ENCODE measurements at places on chromosomes 6 and 20. TPM values are rescaled to one million over a fixed set of nuclear protein-coding genes. Genes with fewer than 3 reads are reported as not detected.

The GRM4 gene
- total RNA-seq = not detected

The COL20A1 gene
- total RNA-seq = not detected

DNA sequence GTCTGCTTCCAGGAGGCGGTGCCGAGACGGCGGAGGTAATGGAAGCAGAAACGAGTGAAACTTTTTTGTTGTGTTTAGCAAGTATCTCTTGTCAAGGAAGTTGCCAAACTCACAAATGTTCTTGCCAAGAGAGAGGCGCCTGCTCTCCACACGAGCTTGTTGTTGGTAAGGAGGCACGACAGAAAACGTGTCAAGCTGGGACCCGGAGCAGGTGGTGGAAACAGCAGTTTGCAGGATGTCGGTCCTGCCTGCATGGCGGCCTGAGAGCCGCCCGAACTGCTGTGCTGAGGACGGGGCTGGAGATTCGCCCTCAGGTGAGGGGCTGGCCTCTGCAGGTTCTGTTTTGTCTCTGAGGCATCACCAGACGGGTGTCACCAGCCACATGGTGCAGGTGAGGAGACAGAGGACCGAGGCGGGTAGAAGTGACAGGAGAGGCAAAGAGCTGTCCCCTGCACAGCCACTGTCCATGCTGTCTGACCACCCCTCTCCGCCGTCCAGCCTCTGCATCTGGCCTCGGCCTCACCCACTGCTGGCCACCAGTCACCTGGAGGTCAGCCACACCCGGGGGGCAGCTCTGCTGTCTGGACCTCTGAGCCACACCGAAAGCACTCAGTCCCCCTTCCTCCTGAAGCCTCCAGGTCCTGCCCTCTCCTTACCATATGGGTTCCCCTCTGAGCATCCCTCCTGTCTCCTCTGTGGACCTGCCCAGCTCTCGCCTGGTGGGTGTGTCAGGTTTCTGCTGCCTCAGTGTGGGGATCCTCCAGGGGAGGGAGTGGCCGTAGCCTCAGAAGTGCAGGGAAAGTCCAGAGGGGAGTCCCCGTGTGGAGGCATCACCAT, 261.5 kb downstream of the TAF4 start:
- peak; percentile 12 for DNase-seq

DNA sequence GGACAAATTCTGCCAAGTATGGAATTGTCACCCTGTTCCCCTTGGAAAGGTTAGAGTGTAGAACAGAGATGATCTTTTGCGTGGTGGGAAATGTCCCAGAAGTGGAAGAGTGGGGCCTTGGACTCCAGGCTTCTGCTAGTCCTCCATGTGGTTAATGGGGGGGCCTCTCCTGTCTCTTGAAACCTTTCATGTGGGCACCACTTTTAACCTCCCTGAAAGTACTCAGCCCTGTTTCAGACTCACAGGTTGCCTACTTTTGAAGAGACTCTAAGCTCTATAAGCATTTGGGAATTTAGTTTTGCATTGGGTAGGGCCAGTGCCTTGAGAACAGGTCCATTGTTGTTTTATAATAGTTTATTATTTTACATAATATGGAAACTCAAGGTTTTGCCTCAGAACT, 17.5 kb downstream of the RREB1 start:
- DNase-seq = no peak

The BPIFB6 gene
- total RNA-seq = not detected

DNA sequence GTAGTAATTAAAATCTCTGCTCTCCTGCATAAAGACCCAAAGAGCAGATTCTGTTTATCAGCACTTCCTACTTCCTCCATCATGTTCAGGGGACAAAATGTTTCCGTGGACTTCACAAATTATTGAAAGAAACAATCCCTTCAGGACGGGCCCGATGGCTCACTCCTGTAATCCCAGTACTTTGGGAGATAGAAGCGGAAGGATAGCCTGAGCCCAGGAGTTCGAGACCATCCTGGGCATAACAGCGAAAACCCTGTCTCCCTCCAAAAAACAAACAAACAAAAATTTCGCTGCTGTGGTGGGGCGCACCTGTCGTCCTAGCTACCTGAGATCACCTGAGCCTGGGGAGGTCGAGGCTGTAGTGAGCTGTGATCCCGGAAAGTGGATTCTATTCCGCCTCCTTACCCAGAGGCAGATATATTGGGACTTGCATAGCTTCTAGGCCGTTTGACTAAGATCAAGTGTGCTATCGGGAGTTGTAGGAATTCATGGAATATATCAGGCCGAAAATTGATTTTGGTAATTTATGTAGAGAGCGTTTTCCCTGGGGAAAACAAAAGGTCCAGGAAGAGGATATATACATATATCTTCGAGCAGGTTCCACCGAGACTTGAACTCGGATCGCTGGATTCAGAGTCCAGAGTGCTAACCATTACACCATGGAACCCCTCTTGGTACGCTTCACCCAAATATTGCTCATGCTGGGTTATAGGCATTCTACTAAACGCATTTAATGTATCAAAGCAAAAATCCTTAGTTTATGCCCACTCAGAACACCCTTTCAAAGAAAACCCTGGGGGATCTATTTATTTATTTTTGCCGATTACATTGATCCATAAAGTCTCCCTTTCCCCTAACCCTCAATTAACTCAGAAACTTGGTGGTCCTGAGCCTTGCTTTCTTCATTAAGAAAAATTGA, 74.5 kb upstream of the ZNF184 start:
- peak; percentile 47 for DNase-seq

DNA sequence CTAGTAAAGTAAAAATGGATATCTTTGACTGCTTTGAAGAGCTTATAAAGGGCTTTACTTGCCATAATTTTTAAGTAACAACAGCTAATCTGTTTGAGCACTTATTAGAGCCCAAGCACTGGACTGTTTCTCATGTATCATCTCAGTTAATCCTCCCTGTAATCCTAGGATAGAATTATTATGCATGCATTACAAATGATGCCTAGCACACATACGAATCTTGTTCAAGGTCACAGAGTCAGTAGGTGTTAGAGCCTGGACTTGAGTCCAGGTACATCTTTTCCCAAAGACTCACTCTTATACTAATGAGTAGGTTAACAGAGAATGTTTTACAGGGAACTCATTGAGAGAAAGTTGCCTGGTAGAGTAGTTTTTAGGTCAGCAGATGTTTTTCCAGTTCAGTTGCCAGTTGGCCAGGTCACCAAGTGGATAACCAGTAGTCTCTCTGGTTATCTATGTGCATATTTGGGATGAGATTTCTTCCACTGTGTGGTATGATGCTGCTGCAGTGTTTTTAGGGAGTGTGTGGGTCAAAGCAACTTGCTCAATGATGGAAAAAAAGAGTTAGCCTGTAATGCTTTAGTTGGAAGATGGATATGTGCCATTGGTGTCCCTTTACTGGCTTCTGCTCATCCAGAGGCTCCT, 32.3 kb upstream of the LAMA4 start:
- DNase-seq = no peak

- DNase-seq = no peak
Observed at GRCh38 chr6:40798069-40798770, 211.1 kb upstream of the LRFN2 start.

The PKHD1 gene
- 0.02 TPM for total RNA-seq

GRCh38 chr20:63382551-63383300, 21.6 kb upstream of the CHRNA4 start:
- no peak for DNase-seq

- DNase-seq = no peak
Observed at GRCh38 chr6:17869753-17870050, 117.7 kb downstream of the KIF13A start.

DNA sequence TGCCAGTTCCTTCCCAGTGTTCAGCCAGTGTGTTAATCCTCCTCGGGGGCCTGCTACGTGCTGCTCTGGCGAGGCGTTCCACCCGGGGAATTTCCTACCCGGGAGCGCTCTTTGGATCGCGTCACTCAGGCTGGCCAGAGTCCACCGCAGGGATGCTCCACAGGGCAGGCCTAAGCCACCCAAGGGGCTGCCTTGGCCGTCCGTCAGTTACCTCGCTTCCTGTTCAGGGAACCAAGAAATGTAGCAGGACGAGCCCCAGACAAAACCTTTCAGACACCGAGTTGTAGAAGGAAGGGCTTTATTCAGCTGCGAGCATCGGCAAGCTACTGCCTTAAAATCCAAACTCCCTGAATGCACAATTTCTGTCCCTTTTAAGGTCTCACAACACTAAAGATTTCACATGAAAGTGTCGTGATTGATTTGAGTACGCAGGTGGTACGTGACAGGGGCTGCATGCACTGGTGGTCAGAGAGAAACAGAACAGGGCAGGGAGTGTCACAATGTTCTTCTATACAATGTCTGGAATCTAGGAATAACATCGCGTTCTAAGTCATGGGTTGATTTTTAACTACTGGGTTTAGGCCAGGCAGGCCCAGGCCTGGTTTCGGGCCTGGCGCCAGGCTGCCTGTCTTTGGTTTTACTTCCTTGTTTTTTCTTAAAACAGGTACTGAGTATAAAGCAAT, 15.7 kb upstream of the POU5F1 start:
- DNase-seq = no peak

GRCh38 chr6:52243282-52243893, 912 bp downstream of the IL17F start:
- DNase-seq = no peak

DNA sequence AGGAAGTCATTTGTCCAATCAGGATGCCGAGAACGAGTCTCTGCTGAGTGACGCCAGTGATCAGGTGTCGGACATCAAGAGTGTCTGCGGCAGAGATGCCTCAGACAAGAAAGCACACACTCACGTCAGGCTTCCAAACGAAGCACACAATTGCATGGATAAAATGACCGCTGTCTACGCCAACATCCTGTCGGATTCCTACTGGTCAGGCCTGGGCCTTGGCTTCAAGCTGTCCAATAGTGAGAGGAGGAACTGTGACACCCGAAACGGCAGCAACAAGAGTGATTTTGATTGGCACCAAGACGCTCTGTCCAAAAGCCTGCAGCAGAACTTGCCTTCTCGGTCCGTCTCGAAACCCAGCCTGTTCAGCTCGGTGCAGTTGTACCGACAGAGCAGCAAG, 281.5 kb downstream of the TSHZ2 start:
- no peak for DNase-seq

DNA sequence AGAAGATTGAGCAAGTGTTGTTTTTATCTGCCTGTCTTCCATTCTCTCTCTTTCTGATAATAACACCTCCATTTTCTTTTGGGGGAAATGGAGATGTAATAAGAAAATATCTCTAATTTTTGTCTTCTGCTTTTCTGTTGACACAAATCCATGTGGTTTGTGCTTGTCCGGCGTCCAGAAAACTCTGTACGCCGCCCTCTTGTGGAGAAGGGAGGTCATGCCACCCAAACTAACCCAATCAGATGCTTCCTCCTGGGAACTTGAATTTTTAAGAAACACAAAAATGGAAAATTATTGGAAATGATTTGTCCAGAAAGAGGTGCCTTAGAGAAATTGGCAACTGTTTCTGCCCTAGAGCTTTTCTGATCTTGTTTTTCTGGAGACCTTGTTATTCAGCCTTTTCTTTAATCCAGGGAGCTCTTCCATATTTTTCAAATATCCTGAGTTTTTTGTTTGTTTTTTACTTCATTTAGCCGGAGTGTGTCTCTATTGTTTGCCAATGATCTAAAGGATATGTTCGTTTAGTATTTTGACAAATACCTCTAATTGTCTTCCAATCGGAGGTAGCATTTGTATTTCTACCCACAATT, 17.8 kb upstream of the FNDC1 start:
- peak; percentile 64 for DNase-seq

The HLA-A gene
- total RNA-seq = 1,413 TPM

- DNase-seq = no peak
Observed at GRCh38 chr20:41654884-41655283, 36.7 kb upstream of the CHD6 start.

- DNase-seq = no peak
Observed at GRCh38 chr6:7101290-7101689, 6.5 kb upstream of the RREB1 start.

- no peak for DNase-seq
Observed at GRCh38 chr6:78390066-78390465, 477.3 kb upstream of the IRAK1BP1 start.

DNA sequence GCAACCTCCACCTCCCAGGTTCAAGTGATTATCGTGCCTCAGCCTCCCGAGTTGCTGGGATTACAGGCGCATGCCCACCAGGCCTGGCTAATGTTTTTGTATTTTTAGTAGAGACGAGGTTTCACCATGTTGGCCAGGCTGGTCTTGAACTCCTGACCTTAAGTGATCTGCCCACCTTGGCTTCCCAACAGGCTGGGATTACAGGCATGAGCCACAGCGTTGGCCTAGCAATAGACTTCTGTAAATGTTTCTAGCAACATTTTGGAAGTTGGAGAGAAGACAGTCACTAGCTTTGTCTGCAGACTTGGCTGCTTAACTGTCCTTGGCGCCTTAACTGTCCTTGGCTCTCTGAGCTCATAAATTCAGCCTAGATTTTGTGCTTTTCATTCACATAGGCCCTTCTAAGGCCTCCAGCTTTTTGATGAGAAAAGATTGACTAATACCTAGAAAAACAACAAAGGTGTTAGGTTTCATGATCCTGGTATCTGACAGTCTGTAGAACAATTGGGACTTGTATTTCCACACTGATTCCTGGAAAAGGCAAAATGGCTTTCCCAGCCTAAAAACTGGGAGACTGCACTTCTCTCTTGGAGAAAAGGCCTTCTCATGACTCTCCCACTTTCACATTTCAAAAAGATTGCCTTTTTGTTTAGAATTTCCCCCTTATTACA, 49.7 kb downstream of the OR2B2 start:
- no peak for DNase-seq

DNA sequence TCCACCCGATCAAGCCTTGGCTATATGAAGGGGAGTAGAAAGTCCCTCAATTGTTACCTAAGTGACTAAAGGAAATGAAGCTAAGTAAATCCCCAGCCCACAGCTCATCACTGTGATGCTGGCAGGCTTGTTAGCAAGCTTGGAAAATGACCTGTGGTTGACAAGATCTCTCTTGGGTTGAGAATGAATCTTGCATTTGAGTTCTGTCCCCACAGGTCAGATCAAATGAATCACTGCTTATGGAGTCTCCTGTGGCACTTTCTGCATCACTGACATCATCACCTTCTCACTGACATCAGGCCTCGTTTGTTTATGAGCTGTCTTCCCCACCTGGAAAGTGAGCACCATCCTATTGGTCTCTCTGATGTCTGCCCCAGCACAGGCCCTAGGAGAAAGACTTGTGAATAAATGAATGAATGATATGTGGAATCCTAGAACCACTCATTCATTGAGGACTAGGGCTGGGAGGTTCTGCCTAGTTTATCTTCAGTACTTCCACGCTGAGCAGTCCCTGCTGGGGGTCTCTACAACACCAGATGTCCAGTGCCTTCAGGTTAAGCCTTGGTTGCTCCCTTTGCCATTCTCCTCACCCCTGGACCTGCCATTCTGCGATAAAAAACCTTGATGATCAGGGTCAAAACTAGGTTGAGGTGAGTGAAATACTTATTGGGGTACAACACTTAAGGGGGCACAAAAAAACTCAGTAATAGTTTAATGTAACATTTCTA, 318.4 kb upstream of the MOCS1 start:
- DNase-seq = no peak

The IL17F gene
- total RNA-seq = 113 TPM

GRCh38 chr20:20521736-20522135, 153.8 kb downstream of the INSM1 start:
- no peak for DNase-seq

- DNase-seq = no peak
Observed at GRCh38 chr6:33781131-33781975, 7.6 kb downstream of the LEMD2 start.

GRCh38 chr6:149950423-149950822, 8.6 kb downstream of the ULBP2 start:
- no peak for DNase-seq

The CAP2 gene
- not detected for total RNA-seq

- DNase-seq = no peak
Observed at GRCh38 chr6:127051571-127052260, 66.8 kb upstream of the RSPO3 start.
